CD4-positive, alpha-beta T cell treated with Interleukin-15 for 1 hour (primary cell): ENCODE measurements at places on chromosomes 11 and 22.

- no peak for DNase-seq
Measured at GRCh38 chr22:38335077-38335476, 17.8 kb upstream of the CSNK1E start.

- no peak for DNase-seq
Measured at GRCh38 chr11:125139778-125140177, 24.8 kb upstream of the PKNOX2 start.

DNA sequence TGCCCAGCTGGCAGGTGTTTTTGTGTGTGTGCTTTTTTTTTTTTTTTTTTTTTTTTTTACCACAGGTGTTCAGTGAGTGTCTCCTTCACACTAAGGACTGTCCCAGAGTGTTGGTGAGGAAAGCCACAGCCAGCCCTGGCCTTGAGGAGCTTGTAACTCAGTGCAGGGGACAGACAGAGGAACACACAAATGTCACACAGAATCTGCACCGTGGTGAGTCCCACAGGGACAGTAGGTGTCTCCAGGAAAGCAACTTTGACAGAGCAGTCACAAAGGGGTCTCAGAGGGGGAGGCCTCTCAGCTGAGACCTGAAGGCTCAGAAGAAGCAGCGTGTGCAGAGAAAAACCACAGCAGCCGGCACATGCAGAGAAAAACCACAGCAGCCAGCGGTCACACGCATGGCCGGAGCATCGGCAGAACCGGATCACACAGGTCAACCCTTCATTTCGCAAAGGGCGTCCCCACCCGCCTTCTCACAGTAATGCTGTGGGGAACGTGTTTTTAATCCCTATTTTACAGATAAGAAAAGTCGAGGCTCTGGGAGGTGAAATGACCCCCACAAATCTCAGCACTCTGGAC, 101.7 kb upstream of the PRR5 start:
- DNase-seq, result no peak

DNA sequence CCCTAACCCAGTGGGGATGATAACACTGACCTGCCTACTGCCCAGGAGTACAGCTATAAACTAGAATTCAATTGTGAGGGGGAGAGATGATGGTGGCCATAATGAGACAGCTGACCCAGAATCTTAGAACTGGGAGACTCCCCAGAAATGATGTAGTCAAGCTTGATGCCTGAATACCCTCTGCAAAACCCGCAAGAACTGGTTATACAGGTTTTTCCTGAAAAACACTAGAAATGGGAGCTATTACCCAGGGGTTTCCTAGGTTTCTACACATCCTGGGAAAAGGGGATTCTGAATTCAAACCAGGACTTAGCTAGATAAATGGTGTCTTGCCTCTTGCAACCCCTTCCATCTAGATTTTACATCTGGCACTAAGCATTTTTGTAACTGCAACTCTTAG, 113.8 kb upstream of the NARS2 start:
- DNase-seq, result no peak

DNA sequence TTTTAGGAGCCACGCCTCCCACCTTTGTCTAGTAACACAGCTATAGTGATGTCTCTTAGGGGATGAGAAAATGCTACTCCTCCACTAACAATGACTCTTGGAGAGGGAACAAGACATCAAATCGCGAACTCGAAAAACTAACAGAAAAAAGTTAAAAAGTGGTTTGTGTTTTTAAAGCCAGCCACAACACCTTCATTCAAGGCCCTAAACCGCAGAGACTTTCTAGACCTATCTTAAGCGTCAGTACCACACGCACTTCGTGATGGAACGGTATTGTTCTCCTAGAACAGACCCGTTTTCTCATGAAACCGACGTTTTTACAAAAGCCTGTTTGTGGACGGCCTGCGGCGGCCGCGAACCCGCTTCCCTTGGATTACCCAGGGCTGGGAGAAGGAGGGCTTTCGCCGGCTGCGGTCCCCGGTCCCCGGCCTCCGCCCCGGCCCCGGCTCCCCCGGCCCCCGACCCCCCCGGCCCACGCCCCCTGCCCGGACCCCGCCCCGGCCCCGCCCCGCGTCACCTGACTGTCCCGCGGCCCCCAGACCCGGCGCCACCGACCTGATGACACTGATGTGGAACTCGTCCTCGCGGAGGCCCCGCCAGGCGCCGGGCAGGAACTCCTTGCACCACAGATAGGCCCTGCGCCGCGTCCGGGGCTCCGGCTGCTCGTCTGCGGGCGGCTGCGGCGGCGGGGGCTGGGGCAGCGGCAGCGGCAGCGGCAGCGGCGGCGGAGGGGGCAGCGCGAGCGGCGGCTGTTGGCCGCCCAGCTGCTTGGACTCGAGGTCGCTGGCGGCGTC, 718 bp downstream of the CHKA start:
- peak; percentile 69 for DNase-seq

DNA sequence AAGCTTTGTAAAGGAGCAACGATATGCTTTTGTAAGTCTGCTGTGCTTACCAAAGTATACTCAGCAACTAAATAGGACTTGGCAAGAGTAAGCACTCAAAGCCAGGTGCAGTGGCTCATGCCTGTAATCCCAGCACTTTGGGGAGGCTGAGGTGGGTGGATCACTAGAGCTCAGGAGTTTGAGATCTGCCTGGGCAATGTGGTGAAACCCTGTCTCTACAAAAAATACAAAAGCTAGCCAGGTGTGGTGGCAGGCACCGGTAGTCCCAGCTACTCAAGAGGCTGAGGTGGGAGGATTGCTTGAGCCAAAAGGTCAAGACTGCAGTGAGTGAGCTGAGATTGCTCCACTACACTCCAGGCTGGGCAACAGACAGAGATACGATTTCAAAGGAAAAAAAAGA, 67.5 kb downstream of the PAK1 start:
- DNase-seq, result no peak

- DNase-seq, result no peak
Measured at GRCh38 chr11:27847496-27847895, 147.2 kb upstream of the BDNF start.

- DNase-seq, result no peak
Measured at GRCh38 chr11:17972987-17973386, 39.9 kb downstream of the SERGEF start.

GRCh38 chr11:26335903-26336302, 4.0 kb downstream of the ANO3 start:
- no peak for DNase-seq

DNA sequence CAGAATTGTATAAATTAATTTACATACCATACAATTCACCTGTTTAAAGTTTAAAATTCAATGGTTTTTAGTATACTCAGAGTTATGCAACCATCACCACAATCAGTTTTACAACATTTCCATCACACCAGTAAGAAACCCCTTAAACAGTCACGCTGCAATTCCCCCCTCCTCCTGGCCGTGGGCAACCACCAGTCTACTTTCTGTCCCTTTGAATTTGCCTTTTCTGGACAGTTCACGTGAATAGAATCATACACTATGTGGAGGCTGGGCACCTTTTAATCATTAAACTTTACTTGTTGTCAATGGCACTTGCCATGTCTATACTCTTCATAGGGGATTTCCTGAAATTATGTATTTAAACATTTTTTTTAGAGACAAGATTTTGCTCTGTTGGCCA, 20.1 kb upstream of the SWAP70 start:
- DNase-seq, result no peak

GRCh38 chr11:109320595-109320994, 101.4 kb upstream of the C11orf87 start:
- DNase-seq, result no peak

DNA sequence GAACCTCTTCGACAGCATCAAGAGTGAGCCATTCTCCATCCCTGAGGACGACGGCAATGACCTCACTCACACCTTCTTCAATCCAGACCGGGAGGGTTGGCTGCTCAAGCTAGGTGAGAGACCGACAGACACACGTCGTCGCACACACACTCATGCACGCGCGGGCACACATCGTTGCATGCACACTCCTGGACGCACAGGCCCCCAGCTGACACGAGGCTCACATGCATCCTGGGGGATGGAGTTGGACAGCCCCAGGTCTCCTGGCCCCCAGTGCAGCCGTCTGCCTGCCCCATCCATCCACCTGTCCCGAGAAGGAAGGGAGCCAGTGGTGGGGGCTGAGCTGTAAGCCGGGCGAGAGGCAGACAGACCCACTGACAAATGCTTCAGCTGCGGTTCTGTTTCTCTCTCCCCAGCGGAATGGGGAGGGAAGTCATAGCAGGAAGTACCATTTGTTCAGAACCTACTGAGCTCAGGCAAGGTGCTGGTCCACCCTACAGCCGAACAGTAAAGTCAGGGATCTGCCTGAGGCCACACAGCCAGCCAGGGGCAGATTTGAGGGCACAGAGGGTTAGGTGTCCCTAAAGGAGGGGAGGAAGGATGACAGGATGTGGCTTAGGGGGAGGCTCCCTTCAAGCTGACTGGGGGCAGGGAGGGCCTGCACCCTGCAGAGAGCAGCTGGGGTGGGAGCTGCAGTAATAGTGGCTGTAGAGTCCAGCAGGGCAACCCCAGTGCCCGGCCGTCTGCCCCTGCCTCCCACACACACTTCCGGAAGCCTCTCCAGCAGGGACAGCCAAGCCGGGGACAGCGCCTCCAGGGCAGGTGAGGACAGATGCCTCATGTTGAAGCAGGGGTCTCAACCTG, 27.1 kb downstream of the CYTH4 start:
- DNase-seq, result peak; percentile 42

DNA sequence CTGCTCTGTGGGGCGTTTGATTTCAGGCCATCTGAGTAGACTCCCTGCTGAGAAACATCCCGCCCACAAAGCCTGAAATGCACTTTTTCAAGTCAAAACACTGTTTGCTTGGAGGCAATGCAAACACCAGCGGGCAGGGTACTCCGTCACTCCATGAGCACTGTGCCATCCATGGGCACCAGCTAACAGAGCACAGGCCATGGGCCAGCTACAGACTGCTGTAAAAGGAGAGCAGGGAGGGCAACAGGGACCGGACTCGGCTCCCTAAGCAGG, 16.6 kb upstream of the EFCAB6 start:
- no peak for DNase-seq

- no peak for DNase-seq
Measured at GRCh38 chr11:44708009-44708408, 18.8 kb upstream of the TSPAN18 start.

DNA sequence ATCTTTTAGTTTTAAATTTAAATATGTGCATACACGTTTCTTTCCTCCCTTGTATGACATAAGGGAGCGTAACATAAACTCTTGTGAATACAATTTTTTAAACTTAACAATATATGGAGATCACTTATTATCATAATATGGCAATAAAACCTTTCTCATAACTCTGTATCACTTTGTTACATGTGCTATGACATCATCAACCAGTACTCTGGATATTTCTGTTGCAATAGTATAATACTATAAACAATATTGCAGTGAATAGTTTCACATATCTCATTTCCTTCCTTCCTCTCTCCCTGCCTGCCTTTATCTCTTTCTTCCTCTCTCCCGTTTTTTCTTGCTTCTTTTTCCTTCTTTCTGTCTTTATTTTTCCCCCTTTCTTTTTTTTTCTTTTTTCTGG, 1278.0 kb upstream of the CNTN5 start:
- no peak for DNase-seq

DNA sequence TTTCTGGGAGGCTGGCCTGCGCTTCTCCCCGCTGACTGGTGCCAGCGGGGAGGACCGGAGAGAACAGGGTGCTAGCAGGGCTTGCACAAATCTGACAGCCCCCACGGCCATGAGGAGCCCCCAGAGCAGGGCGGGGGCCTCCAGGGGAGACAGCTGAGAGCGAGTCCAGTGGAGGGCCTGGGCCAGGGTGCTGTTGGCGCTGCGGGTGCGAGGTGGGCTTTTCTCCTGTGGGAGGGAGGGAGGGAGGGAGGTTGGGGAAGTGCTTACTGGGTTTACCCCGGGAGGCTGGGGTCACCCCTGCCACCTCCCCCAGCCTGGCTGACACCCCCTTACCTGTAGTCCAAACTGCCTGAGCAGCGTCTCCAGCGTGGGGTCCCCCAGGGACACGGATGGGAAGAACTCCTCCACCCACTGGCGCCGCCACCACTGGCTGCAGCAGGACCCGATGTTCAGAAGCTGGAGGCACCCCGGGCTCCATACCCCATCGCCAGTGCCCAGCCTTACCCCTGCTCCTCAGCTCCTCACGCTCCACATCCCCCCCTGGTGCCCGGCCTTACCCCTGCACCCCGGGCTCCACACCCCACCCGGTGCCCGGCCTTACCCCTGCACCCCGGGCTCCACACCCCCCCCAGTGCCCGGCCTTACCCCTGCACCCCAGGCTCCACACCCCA, 3.9 kb downstream of the LMF2 start:
- DNase-seq, result no peak

GRCh38 chr11:61846362-61847020, 18.4 kb downstream of the FADS2 start:
- no peak for DNase-seq

GRCh38 chr11:110513846-110514437, 84.2 kb downstream of the FDX1 start:
- DNase-seq, result no peak

GRCh38 chr22:32354360-32355351, 3.0 kb upstream of the RFPL3 start:
- DNase-seq, result no peak
